MM.1S (cell line): ENCODE measurements at places on chromosomes 7 and 10.

GRCh38 chr7:127710635-127711034 lies 58.6 kb downstream of the SND1 start:
- DNase-seq = no peak
- no peak overlapping the region for H3K4me3 ChIP-seq
- no peaks in the 10 kb centered on the region for H3K27me3 ChIP-seq
- H3K36me3 ChIP-seq = peaks cover 52% of the 10 kb centered on the region
- H3K27ac ChIP-seq = no peak overlapping the region
- no peaks in the 10 kb centered on the region for H3K4me1 ChIP-seq

- H3K27me3 ChIP-seq = no peaks in the 10 kb centered on the region; the same call in 1 of the 2 replicates
- H3K4me3 ChIP-seq = peak overlapping the region; percentile 94
- H3K36me3 ChIP-seq = peaks cover 4% of the 10 kb centered on the region; the same call in 1 of the 2 replicates
- peak overlapping the region; percentile 80 for H3K27ac ChIP-seq
Observed at GRCh38 chr7:74254858-74255379, 720 bp upstream of the RFC2 start.

- no peak for DNase-seq
- H3K4me1 ChIP-seq = 0 out of 2 replicates have a peak, but pooled peaks cover 6% of the 10 kb centered on the region
- no peaks in the 10 kb centered on the region for H3K27me3 ChIP-seq
- H3K4me3 ChIP-seq = no peak overlapping the region
- no peaks in the 10 kb centered on the region for H3K36me3 ChIP-seq
Observed at GRCh38 chr10:116780691-116781205, 38.4 kb upstream of the HSPA12A start.

- H3K4me1 ChIP-seq = no peaks in the 10 kb centered on the region
- no peak overlapping the region for H3K27ac ChIP-seq
- DNase-seq = no peak
- H3K36me3 ChIP-seq = no peaks in the 10 kb centered on the region
Observed at GRCh38 chr10:16948361-16948760, 131.1 kb upstream of the RSU1 start.

DNA sequence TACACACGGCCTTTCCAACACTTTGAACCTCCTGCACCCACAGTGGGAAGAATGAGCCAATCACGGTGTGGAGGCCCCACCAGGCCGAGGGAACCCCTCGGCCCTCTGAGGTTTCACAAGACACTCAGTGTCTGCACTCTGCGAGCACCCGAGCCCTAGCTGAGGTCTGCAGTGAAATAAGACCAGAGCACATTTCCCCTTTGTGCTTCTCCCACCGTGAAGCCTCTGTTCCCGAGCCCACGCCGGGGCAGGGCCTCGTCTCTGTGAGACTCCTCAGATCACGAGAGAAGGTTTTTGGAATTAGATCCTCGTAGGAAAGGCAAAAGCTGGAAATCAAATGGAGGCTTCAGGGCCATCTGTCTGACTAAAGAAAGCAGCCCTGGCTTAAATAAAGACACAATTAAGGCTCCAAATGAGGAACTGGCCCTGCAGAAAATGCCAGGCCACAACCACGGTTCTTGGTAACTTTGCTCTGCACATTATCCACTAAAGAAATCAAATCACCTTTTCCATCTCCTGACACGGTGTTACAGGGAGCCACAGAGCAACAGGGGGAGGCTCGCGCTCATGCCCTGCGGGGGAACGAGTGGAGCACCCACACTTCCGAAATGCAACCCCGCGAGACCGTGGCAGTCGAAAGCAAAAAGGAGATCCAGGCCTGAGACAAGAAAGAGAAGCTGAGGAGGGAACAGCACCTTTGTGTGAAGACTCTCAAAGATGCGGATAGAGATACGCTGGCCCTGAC lies 43.7 kb downstream of the FAM53B start:
- H3K36me3 ChIP-seq = no peaks in the 10 kb centered on the region
- no peak for DNase-seq
- H3K4me3 ChIP-seq = no peak overlapping the region

DNA sequence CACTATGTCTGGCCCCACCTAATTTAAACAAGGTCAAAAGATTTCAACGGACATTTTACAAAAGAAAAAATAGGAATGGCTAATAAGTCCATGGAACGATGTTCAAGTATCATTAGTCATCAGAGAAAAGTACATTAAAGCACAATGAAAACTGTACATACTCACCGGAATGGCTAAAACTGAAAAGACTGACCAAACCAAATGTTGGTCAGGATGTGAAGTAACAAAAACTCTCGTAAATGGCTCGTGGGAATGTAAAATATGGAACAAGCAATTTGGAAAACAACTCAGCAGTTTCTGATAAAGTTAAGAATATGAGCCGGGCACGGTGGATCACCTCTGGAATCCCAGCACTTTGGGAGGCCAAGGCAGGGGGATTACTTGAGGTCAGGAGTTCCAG lies 65.7 kb upstream of the PARD3 start:
- H3K27me3 ChIP-seq = no peaks in the 10 kb centered on the region
- no peak for DNase-seq
- H3K4me3 ChIP-seq = no peak overlapping the region
- no peaks in the 10 kb centered on the region for H3K4me1 ChIP-seq
- no peaks in the 10 kb centered on the region for H3K36me3 ChIP-seq

- H3K27ac ChIP-seq = no peak overlapping the region
- 0 out of 2 replicates have a peak, but pooled peaks cover 11% of the 10 kb centered on the region for H3K27me3 ChIP-seq
- H3K36me3 ChIP-seq = no peaks in the 10 kb centered on the region
- peaks cover 49% of the 10 kb centered on the region for H3K4me1 ChIP-seq
- no peak for DNase-seq
Observed at GRCh38 chr10:110340122-110340521, 35.4 kb upstream of the SMNDC1 start.

- no peaks in the 10 kb centered on the region for H3K4me1 ChIP-seq
- no peaks in the 10 kb centered on the region for H3K27me3 ChIP-seq
- no peak overlapping the region for H3K4me3 ChIP-seq
- no peak for DNase-seq
- H3K36me3 ChIP-seq = no peaks in the 10 kb centered on the region
Observed at GRCh38 chr7:31494421-31494820, 19.5 kb upstream of the ITPRID1 start.

DNA sequence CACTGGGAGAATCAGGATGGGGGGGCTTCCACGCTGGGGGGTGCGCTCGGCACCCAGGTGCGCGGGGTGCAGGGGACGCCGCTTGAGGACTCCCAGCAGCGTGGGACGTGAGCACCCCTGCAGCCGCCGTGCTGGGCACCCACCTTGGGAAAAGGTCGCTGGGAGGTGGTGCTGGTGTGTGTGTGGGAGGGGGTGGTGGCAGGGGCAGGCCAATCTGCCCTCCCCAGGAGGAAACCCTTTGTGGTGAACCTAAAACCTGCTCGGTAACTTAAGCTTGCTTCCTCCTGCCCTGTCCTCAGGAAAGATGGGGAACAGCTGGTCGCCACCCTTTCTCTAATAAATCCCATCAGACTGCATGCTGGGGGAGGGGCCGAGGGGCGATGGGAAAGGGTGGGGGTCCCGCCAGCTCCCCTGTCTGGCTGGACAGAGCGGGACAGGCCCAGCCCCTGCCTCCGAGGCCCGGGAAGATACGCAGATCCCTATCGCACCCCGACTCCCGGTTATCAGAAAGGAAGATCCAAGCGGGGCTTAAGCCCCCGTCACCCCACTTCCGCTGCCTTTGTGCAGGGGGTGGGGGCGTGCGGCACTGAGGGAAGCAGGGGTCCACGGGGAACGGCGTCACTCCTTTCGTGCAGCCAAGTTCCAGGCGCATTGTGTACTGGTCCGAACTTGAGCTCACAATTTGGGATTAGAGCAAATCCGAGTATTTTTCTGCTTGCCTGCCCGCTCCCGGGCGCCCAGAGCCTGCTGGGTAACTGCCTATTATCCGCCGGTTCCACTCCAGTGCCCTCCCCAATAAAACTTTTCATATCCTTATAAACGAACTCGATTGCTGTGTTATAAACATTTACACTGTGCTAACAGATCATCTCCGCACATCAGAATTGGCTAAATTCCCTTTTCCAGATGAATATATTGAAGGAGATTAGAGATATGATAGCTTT lies 64.6 kb downstream of the UNCX start:
- no peak for DNase-seq
- H3K27me3 ChIP-seq = peaks cover 74% of the 10 kb centered on the region
- H3K4me1 ChIP-seq = no peaks in the 10 kb centered on the region
- H3K27ac ChIP-seq = no peak overlapping the region

DNA sequence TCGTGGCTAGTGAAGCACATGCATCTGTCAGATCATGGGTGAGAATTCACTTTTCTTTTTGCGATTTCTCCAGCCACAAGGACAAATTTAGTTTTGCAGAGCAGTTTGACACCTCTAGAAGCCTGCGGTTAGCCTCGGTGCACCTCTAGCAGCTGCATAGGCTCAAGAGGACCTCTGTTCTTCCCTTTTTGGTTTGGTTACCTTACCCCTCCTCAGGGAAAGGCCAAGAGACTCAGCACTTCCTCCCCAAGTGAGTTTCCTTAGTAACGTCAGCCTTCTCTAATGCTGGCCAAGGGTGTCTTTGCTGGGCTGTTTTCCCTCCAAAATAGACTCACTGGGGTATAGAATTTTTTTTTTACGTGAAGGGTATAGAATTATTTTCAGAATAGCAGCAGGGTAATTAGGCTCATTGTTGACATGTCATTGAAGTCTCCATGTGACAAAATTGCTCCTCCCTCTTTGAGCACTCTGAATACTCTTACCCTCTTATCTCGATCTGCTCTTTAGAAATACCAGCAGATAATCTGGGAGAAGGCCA lies 97.8 kb downstream of the AUTS2 start:
- H3K27ac ChIP-seq = peak overlapping the region; percentile 6; the same call in 1 of the 2 replicates
- H3K36me3 ChIP-seq = no peaks in the 10 kb centered on the region
- H3K27me3 ChIP-seq = peaks cover 6% of the 10 kb centered on the region; the same call in 1 of the 2 replicates
- peaks cover 8% of the 10 kb centered on the region for H3K4me1 ChIP-seq
- peak; percentile 87 for DNase-seq
- H3K4me3 ChIP-seq = no peak overlapping the region

- DNase-seq = peak; percentile 76
- H3K36me3 ChIP-seq = no peaks in the 10 kb centered on the region
- peaks cover 40% of the 10 kb centered on the region for H3K4me1 ChIP-seq
- peak overlapping the region; percentile 60; the same call in 1 of the 2 replicates for H3K27ac ChIP-seq
Observed at GRCh38 chr10:22321156-22321923, 441 bp downstream of the BMI1 start.

DNA sequence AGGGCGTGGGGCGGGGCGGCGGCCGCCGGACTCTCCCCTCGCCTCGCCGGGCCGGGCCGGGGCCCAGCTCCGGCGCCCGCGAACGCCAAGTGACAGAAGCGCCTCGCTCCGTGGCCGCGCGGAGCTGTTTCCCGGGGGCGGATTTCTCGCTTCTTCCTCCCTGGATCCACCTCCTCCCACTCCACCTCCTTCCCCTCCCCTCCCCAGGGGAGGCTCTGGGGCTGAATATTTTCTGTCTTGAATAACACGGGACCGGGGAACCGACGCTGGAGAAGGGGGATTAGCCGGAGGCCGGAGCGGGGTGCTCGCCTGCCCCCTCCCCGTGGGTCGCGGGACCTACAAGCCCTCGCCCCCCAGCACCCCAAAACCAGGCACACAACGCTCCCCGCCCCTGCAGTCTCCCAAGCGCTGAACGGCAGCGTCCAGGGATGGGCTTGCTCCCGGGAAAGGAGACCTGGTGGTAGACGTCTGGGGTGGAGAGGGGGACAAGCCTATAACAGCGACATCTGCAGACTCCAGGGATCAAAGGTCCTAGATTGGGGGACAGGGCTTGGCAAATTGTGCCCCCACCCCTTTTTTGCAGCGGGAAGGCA lies at the start of gene ARHGAP21:
Gene ARHGAP21 (minus strand): TSS at position 100 of the 593 bp plus-strand sequence. CDS start 1,988 bp downstream, outside the sequence.
- peak; percentile 51 for DNase-seq
- peak within 1 kb of the TSS; percentile 85 for H3K4me3 ChIP-seq
- no peaks in the 10 kb centered on the region for H3K27me3 ChIP-seq
- H3K36me3 ChIP-seq = no peaks in the 10 kb centered on the region
- H3K4me1 ChIP-seq = peaks cover 22% of the 10 kb centered on the region
- peak within 1 kb of the TSS; percentile 81 for H3K27ac ChIP-seq

- no peak overlapping the region for H3K27ac ChIP-seq
- no peaks in the 10 kb centered on the region for H3K36me3 ChIP-seq
- no peak overlapping the region for H3K4me3 ChIP-seq
- H3K27me3 ChIP-seq = no peaks in the 10 kb centered on the region
- no peak for DNase-seq
Observed at GRCh38 chr10:73589563-73590126, 1.5 kb downstream of the USP54 start.

DNA sequence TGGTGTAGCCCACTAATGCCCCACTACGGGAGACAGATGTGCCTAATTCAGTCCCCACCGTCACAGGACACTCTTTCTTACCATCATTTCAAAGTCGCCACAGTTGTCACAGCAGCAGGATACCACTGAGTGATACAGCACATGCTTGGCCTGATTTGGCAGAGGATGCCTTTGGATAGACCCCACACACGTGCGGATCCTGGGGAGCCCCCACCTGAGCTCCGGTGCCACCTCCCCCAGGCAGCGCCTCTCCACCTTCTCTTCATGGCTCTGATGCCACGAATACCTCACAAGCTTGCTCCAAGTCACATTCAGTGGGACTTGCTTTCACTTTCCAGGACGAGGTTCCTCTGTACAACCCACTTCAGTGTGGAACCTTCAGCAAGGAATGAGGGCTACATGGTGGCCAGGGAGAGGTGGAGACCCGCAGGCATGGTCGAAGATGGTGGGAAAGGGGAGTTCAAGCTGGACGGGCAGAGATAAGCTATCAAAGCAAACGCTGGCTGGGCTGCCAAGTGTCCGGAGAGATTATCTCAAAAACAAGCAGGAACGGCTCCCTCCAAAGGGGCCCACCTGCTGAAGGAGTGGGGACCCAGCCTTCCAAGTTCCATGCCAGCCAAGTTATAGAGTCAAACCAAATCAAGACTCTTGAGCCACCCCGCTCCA lies 107.4 kb downstream of the ZRANB1 start:
- no peak overlapping the region for H3K4me3 ChIP-seq
- no peak for DNase-seq
- H3K36me3 ChIP-seq = no peaks in the 10 kb centered on the region
- H3K27me3 ChIP-seq = peaks cover 92% of the 10 kb centered on the region
- no peak overlapping the region for H3K27ac ChIP-seq

DNA sequence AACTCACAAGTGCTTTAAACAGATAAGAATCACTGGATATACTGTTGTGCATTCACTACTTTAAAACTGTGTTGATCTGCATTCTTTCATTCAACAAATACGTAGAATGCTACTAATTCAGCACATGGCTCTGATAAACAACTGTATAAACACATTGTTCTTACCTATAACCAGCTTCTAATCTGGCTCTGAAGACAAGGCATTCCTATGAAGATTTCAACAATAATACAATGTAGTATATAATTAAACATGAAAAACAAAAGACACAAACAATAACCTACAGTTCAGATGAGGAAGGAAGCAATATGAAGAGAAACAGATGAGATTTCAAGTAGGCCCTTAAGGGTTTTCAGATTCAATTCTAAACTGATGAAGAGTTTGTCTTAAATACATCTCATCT lies 31.1 kb upstream of the ANLN start:
- no peaks in the 10 kb centered on the region for H3K36me3 ChIP-seq
- no peak overlapping the region for H3K27ac ChIP-seq
- H3K27me3 ChIP-seq = no peaks in the 10 kb centered on the region

GRCh38 chr10:13340626-13341376 lies 7.3 kb downstream of the SEPHS1 start:
- H3K27me3 ChIP-seq = no peaks in the 10 kb centered on the region
- peak; percentile 89 for DNase-seq
- peak overlapping the region; percentile 39 for H3K27ac ChIP-seq
